ENCODE measurements at places on chromosomes 4 and X.
A peak's percentile ranks its signal among the peaks of the same experiment; 100 is the strongest.

GRCh38 chr4:18611026-18611425 lies 589.5 kb upstream of the LCORL start:
- no peak for DNase-seq

DNA sequence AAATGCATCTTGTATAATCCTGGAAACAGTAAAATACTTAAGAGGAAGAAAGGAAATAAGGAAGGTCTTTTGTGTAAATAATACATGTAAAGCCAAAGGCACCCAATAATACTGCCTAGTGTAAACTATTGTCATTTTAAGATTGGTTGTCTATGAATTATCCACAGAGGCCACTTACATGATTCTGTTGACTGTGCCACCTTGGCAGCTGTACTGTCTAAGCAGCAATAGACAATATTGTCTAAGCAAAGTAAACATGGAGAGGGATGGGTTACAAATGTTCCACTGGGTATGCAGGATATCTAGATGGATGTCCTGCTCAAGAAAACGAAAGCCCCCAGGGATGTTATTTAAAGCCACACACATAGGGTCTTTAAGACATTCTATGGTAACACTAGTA lies 19.4 kb downstream of the BEND4 start:
- no peak for DNase-seq

- DNase-seq: no peak
Observed at GRCh38 chr4:168908093-168908492, 102.0 kb downstream of the CBR4 start.

GRCh38 chrX:111868726-111869638 lies 7.0 kb upstream of the TRPC5OS start:
- no peak for DNase-seq

DNA sequence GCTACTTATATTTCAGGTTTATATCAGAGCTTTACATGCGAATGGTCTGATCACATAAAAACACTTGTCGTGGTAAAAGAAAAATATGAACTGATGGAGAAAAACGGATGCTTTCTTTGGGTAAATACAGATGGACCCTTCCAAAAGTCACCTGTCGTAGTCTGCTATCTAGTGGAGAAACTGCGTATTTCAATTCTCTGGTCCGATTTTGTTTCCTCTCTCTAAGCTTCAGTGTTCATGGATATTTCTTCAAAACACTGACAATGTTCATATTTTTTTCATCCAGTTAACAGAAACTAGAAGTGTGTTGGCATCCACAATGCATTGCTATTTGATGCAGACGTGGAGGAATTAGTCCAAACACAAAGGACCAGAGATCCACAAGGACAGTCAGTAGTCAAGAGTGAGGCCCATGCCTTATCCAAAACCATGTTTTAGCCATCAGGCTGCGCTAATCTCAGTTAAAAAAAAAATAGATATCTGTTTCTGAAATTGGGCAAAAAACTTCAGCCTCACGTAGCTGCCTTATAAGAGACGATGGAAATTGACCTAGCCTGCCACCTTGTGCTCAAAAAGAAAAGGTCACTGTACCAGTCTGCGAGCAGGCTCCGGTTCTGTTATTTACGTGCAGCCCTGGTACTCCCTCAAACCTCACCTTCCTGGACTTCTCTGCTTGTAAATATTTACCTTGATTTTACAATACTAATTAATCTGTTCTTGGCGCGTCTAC lies 16.0 kb downstream of the MEPE start:
- no peak for DNase-seq

- DNase-seq: no peak
Observed at GRCh38 chrX:69808375-69808774, 192.5 kb downstream of the EDA start.

GRCh38 chr4:174307694-174308093 lies 24.0 kb downstream of the CEP44 start:
- DNase-seq: no peak

DNA sequence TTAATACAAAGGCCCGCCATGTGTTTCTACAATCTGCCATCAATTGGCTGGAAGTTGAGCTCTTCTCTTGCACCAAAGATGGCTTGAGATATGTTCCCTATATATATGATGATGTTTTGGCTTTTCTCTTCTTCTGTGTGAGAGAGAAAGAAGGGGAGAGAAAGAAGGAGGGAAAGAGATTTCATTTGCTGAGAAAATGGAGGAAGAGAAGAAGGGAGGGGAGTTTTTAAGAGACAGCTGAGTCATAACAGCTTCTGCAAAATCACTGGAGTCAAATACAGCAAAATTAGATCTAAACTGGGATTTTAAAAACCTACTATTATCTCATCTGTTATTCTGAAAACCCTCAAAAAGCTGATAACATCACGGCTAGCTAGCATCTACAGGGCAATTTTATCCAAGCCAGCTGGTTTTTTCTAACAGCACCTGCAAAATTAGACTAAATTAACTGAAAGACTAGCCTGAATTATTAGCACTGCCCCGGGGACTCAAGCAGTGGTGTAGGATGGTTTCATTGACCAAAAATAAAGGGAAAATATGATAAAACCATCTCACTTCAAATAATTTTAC lies 647.6 kb upstream of the ACTRT1 start:
- no peak for DNase-seq

GRCh38 chr4:19693936-19694570 lies 557.7 kb upstream of the SLIT2 start:
- no peak for DNase-seq

DNA sequence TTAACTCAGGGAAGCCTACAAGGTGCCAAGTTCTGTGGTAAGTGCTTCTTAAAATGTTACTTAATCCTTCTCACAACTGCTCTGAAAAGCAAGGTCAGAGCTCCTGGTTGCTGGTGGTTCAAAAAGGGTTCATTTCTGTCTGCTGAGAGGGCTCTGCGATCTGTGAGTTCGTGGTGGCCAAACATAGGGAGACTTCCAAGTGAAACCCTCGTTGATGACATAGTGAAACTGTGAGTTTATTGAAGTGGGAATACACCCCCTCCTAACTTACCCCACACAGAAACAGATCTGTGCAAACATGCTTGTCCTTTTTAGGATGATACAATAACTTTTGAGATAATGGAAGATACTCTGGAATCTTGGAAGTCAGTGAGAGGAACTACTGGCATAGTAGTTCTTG lies 164.8 kb upstream of the PGRMC2 start:
- DNase-seq: no peak

DNA sequence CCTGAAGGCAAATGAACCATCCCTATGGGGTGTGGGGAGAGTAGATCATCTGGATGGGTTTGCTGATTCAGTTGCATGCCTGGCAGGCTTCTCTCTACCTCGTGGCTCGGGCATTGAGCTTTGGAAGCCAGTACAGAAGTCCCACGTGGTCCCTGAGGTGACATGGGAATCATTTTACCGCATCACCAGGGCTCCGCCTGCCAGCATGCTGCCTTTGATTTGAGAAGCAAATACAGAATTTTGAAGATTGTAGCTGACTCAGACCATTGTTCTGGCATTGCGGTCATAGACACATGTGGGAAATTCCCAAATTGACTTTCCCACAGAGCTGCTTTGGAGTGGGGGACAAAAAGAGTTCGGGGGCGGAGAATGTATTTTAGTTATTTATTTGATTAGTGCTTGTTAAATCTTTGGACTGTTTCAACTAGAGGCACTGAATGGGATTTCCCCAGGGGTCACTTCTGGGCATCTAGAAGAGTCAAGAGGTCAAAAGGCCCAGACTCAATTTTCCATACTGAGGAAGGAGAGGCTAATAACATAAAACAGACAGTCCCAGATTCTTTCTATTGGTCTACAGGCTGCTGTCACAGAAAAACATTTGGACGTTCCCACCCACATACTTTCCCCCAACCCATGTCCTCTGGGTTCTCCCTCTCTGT lies 79.3 kb downstream of the NHSL2 start:
- DNase-seq: no peak

DNA sequence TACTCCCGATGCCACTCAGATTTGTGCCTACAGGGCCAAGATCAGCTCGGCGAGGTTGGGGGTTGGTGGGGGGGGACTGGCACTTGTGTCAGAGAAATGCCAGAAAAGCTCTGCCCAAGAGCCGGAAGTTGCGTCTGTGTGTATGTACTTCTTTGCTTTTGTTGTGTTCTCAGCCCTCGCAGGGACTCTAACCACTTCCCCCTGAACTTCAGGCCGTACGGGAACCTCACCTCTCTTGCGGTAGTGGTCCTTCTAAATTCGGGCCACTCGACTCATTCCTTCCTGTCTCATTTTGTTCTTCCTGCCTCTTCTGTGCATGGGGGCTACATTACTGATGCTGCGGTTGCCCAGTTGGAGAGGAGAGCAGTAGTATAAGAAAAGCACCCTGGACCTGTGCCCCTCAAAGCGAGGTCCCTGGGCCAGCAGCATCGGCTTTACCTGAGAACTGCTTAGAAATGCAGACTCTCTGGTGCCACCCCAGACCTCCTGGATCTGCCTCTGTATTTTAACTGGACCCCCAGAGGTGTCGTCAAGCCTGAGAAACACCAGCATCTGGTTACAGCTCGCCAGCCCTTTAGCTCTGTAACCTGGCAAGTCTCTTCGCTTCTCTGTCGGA lies 146.3 kb upstream of the RPS6KA3 start:
- DNase-seq: peak; percentile 27

GRCh38 chr4:74109116-74109869 lies 10.3 kb upstream of the CXCL2 start:
- DNase-seq: no peak

DNA sequence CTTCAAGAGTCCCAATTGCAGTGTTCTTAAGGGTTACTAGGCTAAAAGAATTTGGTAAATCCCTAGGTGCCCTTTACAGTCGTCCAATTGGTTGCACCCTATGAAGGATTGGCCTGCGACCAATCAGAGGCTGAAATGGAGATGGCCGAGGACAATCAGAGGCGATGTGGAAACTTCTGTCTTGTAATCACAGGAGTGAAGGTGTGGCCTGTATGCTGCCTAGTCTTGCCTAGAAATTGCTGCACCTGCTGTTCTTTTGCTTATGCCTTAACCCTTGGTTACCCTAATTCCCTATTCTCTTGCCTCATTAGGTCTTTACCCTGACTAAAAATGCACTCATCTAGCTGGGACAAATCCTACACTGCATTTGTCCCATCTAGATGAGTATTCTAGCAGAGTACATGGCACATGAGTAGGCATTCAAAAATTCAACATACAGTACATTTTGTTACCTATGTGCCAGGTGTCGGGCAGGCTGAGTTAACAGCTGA lies 1.0 kb upstream of the DCK start:
- DNase-seq: no peak

GRCh38 chr4:159902648-159903047 lies 799.8 kb downstream of the RAPGEF2 start:
- DNase-seq: no peak

DNA sequence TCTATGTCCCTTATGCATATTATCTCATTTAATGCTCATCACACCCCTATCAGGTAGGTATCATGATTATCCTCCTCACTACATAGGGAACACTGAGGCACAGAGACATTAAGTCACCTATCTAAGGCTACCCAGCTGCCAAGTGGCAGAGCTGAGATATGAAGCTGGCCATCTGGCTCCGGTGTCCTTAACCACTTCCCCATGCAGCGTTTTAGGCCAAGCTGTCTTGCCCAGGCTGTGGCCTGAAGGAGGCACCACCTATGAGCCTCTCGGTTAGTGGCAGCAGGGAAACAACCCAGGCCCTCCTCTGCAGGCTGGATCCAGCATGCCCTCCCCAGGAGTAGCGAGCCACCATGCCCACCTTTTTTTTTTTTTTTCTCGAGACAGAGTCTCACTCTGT lies 16.3 kb downstream of the PJA1 start:
- no peak for DNase-seq

- DNase-seq: no peak
Observed at GRCh38 chr4:150744570-150744969, 162.6 kb downstream of the MAB21L2 start.

DNA sequence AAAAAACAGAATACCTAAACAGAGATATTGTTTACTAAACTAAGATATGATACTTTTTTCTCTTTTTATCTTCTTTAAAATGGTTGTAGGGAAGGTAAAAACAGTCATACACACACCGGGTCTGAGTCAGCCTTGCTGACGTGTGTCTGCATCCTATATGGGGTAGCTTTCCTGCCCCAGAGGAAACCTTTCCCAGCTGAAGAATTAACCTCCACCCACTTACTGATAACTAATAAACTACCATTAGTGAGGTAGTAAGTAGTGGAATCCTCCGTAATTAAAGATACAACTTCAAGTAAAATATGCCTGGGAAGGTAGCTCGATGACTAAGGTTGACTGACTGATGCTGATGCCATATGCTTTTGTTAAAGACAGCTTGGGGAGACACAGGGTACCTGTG lies 312.2 kb downstream of the DCTD start:
- no peak for DNase-seq

GRCh38 chr4:76607266-76607799 lies 172.3 kb downstream of the SHROOM3 start:
- DNase-seq: no peak

- DNase-seq: no peak
Observed at GRCh38 chr4:79563219-79563618, 155.2 kb upstream of the GK2 start.

DNA sequence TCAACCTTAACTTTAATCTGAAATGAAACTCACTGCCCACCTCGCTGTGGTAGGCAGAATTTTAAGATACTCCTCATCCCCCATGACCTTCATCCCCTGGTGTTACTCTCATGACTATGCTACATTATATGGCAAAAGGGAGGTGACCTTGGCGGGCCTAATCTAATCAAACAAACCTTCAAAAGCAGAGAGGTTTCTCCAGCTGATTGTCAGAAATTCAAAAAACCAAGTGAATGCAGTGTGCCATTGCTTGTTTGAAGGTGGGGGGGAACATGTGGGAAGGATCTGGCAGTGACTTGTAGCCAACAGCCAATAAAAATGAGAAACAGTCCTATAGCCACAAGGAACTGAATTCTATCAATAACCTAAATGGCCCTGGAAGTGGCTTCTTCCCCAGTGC lies 48.5 kb downstream of the KLHL8 start:
- DNase-seq: no peak

GRCh38 chr4:74426101-74426500 lies 18.8 kb upstream of the AREG start:
- DNase-seq: no peak

DNA sequence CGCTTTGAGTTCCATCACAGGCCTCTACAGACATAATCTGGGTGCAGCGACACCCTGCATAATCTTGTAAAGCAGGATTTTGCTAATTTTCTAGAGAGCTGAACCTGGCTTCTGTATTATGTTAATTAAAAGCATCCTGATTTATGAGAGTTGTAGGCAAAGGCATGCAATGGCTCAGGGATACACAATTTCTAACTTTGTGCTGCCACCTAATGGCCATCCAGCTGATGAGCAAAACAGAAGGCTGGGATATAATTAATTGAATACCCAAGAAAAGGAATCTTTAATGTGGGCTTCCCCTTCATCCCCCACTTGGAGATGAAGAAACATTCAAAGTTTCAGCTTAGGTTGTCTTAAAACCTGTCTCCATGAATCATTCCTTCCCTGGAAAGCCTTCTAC lies 78.1 kb downstream of the BMP15 start:
- DNase-seq: no peak
